NCI-H1436 (cell line): ENCODE measurements at places on chromosomes 7 and 10.

DNA sequence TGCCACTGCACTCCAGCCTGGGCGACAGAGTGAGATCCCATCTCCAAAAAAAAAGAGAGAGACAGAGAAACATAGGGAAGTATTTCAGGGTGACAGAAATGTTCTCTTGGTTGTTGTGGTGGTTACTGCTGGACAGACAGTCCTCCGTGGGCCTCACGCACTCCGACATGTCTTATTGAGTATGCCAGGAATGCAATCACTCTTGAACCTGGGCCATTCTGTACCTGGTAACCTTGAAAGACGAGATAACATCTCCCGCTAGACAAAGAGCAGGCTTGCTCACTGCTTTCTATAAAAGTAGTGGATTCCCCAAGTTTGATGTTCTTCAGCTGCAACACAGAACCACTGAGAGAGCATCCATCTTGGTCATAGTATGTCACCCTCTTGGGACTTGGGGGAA lies 6.7 kb downstream of the CACUL1 start:
- no peak for DNase-seq

- no peak for DNase-seq
These were observed 8.4 kb upstream of the PGAM2 start for GRCh38 chr7:44073664-44074348.

DNA sequence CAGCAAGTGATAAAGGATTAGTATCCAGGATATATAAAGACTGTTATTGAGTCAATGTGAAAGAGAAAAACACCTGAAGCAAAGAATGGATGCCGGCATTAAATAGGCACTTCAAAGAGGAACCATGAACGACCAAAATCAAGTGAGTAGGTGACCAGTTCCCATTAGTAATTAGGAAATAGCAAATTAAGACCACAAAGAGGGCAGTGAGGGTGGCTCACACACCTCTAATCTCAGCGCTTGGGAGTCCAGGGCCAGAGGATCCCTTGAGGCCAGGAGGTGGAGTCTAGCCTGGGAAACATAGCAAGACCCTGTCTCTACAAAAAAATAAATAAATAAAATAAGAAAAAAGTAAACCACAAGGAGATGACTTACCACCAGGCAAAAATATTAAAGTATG lies 1.5 kb upstream of the ANTXRL start:
- DNase-seq, result no peak

GRCh38 chr10:103619424-103620351 lies 126.2 kb downstream of the NEURL1 start:
- DNase-seq, result no peak

GRCh38 chr10:7260912-7261311 lies 149.9 kb downstream of the SFMBT2 start:
- DNase-seq, result no peak

DNA sequence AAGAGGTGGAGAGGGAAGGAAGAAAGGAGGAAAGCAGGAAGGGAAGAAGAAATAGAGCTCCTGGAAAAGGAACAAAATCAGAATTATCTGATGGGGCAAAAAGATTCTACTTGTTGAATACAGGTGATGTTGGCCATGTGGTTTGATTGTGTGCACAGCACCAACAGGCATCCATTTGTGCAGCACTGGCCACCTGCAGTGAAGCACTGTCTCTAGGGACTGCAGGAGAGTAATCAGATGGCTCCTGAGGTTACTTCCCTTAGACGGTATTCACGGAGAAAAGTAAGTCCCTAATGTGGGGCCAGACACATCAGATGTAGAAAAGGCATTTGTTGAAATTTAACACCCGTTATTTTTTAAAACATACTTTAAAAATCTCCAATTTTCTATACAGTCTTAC lies 135.3 kb upstream of the VIPR2 start:
- DNase-seq, result peak; percentile 3

DNA sequence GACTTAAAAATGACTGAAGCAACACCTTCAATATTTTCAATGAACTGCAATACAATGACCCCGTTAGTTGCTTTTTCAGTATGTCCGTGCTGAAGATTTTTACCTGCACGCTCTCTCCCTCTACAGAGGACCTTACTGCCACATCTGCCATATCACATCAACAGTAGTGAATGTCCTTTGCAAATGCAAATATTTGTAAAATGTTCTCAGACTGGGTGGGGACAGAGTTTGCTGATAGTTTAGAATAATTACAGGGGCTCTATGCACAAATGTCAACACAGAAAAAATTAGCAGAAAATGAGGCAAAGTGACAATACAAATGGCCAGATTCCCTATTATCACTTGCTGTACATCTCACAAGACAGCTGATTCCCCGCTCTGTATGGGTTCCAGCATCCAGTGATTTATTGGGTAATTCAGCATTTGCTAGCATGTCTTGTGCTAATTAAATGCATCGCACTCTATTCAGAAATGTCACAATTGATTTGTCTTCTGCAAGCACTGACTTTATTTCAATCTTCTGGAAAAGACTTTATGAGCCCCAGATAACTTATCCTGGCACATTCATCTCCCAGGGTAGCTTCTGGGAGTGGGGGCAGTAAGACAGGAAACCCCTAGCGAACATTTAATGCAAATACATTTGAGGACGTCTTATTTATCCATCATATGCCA lies 69.1 kb upstream of the PTER start:
- no peak for DNase-seq
